Nephron progenitor cell (in vitro differentiated cells): ENCODE measurements at places on chromosomes 13 and 19.
A peak's percentile ranks its signal among the peaks of the same experiment; 100 is the strongest.

DNA sequence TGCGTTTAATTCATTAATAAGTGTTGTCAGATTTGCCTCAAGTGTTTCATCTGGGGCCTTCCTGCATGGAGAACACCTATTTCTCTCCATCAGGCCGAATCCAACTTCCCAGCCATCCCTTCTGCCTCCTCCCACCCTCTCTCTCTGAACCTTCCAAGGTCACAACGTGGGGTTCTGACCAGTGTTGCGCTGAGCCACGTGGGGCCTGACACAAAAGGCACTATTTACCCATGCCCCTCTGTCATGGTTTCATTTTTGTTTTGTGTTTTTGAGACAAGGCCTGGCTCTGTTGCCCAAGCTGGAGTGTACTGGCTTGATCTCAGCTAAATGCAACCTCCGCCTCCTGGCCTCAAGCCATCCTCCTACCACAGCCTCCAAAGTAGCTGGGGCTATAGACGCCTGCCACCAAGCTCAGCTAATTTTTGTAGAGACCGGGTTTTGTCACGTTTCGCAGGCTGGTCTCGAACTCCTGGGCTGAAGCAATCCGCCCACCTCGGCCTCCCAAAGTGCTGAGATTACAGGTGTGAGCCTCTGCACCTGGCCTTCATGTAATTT lies 8.6 kb upstream of the IRGC start:
- DNase-seq: no peak

GRCh38 chr13:33937373-33938098 lies 119.6 kb downstream of the RFC3 start:
- DNase-seq: no peak

DNA sequence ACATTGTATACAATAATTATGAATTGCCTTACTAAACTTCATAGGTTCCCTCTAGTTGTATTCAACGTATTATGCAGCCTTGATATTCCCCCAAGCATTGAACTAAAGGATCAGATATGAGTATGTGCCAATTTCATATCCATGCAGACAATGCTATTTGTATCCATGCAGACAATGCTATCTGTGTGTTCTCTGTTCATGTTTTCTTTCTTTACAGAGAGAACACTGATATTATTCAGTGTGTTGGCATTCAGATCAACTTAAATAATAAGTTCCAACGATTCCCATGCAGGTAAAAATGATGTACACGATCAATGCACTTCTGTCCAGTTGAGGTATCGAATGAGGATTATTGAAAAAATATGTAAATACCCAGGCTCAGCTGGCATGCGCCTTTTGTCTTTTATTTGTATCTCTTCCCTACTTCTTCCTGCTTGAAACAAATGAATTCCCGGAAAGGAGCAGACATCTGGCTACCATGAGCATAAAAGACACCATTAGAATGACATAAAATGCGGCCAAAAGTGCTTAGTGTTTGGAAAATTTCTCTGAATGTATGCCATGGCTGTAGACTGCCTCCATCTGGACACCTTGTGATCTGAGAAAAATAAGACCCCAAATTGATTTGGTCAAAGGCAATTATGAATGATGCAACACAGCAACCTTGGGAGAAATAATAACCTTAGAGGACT lies 731.5 kb downstream of the SLITRK1 start:
- no peak for DNase-seq

DNA sequence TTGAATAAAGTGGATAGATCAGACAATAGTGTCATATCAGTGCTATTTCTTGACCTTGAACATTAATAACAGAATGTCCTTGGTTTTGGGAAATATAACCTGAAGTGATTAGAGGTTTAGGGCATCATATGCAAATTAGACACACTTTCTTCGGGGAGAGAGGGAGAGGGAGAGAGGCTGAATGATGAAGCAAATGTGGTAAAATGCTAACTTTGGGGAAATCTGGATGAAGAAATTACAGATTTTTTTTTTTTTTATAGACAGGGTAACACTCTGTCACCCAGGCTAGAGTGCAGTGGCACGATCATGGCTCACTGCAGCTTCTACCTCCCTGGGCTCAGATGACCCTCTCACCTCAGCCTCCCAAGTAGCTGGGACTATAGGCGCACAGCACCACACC lies 3.9 kb upstream of the NCR1 start:
- no peak for DNase-seq

DNA sequence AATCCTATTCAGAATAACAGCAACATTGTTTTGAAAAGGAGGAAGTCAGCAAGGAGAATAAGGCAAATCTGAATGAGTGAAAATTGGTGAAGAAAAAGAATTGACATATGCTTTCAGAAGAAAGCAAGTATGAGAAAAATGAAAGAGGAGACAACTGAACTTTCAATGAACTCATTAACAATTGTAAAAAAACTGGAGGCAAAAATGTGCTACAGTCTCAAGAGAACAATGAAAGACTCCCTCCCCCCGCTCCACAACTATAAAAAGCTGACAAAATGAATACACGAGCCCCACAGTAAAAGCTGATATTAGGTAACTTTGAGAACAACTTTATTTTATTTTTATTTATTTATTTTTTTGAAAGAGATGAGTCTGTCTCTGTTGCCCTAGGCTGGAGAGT lies 373.1 kb downstream of the DIAPH3 start:
- DNase-seq: no peak

- no peak for DNase-seq
Measured at GRCh38 chr19:9040131-9040530, 29.9 kb upstream of the MUC16 start.

DNA sequence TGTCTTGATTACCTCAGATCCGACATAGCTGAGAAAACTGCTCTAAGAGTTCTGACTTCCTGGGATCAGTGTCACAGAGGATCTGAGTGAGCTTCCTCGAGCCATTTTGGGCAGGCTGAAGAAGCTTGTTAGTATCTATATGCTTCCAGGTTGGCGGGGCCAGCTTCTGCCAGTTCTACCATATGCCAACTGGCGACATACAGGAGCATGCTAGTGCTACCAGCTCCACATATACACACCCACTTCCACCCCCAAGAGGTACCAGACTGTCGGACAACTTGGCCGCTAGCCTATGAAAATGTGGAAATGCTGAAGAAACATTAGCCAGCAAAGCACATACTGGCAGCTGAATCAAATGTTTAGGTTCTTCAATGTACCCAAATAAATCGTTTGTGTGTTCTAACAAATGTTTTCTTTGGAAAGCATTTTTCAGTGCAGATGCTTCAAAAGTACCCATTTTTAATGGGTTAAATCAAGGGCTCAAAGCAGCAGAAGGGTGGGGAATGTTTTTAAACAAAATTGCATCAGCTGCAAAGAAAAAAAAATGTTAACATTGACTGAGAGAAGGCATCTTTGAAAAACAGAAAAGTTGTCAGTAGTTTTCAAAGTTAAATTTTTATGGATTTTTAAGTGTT lies 163.7 kb downstream of the KLF12 start:
- DNase-seq: no peak

DNA sequence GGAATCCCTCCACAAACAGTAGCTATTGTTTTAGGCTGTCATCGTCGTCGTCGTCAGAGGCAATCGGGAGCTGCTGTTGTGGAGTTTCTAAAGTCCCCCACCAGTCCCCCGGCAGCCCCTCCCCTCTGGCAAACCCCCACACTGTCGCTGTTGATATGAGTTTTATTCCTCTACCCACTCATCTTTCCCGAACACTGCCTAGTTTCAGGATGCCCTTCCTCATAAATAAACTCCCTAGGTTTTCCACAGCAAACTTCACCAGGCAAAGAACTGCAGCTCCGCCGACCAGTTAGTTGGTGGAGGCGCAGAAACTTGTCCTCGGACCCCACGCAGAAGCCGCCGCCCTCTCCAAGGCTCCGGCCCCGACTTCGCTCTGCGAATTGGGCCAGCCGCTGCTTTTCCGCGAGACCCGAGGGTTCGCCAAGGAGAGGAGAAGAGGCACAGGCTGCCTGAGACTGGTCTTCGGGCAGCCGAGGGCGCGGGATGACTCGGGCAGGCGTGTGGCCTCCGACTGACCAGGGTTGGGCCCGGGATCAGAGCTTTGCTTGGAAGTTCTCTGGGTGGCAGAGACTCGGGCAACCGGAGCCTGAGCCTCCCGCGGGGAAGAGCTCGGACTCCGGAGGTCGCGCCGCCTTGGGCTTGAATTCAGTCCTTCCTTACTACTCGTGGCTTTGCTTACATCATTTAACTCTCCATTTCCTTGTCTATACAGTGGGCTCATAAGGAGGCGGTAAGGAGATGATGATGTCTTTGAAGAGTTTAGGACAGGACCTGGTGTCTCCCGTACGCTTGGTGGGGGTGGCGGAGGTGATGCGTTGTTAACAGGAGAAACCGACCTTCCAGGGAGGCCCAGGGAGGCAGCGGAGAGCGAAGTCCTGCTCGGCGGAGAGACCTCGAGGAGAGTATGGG lies 7.9 kb downstream of the PDX1 start:
- no peak for DNase-seq

DNA sequence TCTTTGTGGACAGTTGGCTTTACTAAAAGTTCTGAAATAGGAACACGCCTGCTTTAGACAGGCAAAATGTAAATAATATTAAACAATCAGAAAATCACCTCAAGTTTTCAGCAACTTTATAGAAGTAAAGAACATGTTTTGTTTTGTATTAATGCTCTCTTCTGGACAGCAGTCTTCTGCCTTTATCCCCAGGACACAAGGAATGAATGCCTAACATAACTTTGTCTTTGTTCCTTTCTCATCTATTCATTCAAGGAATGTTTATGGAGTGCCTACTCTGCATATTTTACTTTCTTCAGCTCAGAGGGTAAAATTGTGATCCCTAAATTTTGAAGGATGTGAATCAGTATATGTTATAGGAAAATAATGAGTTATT lies 325.4 kb downstream of the FOXO1 start:
- no peak for DNase-seq

GRCh38 chr13:99463646-99464397 lies 37.5 kb upstream of the TM9SF2 start:
- no peak for DNase-seq

DNA sequence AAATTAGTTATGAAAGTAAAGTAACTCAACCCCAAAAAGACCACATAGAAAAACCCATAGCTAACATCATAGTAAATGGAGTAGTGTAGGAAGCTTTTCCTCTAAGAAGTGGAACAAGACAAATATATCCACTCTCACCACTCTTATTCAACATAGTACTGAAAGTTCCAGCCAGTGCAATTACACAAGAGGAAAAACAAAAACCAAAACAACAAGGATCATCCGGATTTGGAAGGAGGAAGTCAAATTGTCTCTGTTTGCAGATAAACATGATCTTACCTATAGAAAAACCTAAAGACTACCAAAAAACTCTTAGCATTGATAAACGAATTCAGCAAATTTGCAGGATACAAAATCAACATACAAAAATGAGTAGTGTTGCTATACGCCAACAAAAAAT lies 8.5 kb upstream of the SIGLEC8 start:
- DNase-seq: no peak

DNA sequence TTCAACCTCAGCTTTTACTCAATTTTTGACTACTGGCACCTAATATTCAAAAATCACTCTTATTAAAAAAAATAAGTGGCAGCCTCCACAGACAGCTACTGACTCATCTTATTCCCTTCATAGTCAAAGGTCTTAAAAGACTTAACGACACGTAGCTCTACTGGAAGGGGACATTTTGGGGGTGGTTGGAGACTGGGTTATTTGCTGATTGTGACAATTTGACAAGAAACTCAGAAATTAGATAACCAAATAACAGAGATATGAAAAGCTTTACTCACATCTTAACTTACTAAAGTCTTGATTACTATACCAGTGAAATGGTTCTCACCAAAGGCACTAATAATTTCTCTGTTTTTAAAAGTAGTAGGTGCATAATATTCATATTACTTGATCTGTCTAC lies 25.7 kb downstream of the UGGT2 start:
- no peak for DNase-seq

- no peak for DNase-seq
Measured at GRCh38 chr13:30186634-30187415, 120.5 kb downstream of the KATNAL1 start.

- DNase-seq: no peak
Measured at GRCh38 chr13:47252627-47253026, 355.8 kb upstream of the HTR2A start.

- no peak for DNase-seq
Measured at GRCh38 chr13:43154156-43154651, 130.8 kb downstream of the DNAJC15 start.

GRCh38 chr13:101053301-101054093 lies 362.8 kb downstream of the NALCN start:
- no peak for DNase-seq

- no peak for DNase-seq
Measured at GRCh38 chr19:40254714-40255418, 28.4 kb upstream of the CCNP start.

- DNase-seq: no peak
Measured at GRCh38 chr13:24187185-24187584, 26.7 kb downstream of the SPATA13 start.

- DNase-seq: no peak
Measured at GRCh38 chr13:97120346-97120745, 101.8 kb upstream of the MBNL2 start.

- peak; percentile 33 for DNase-seq
Measured at GRCh38 chr19:47514151-47514868, 553 bp downstream of the NAPA start.

GRCh38 chr19:33348301-33349010 lies 25.1 kb upstream of the CEBPG start:
- DNase-seq: no peak

DNA sequence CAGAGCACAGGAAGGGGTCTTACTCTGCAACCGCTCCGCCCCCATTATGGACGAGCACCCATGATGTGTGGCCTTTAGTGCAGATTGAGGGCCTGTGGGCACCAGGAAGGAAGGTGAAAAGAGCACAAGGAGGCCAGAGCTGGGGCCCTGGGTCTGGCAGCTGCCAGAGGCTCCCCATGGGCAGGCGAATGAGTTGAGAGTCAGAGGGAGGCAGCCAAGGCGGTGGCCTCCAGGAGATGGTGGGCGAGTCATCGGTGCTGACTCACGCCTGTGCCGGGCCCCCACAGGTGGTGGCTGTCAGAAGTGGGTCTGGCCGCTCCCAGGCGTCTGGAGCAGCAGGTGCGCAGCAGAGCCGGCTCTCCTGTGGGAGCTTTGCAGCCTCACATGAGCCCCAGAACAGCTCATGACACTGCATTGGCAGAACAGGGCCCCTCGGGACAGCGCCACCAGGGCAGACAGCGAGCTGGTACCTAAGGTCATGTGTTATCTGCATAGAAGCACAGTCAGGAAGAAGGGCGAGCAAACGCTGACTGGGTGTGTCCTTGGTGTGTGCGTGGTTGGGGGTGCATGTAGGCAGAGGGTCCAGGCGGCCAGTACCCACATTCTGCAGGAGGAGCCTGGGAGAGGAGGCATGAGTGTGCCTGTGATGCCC lies 68.8 kb downstream of the CHST8 start:
- DNase-seq: no peak

DNA sequence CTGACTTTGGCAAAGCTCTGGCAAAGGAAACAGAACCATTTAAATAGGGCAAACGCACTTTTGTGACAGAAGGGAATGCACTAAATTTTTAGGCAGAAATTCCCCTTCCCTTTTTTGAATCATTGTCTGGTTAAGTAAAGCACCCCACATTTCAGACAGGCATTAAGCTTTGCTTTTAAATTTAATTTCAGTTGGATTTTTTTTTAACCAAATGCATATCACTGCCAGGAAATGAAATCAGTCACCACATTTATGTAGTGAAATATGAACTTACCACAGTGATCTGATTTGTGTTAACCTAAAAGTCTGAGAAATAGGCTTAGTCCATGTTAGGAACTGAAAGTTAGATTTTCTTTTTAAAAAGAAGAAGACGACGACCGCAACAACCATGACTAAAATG lies 10.8 kb downstream of the GPR183 start:
- DNase-seq: no peak
